GM12864 (cell line): ENCODE measurements at places on chromosomes 5 and 9.

GRCh38 chr5:39167141-39167971 is 52.0 kb downstream of the FYB1 start:
- DNase-seq: no peak

GRCh38 chr9:82021198-82021597 is 32.6 kb downstream of the SPATA31D1 start:
- DNase-seq: no peak

DNA sequence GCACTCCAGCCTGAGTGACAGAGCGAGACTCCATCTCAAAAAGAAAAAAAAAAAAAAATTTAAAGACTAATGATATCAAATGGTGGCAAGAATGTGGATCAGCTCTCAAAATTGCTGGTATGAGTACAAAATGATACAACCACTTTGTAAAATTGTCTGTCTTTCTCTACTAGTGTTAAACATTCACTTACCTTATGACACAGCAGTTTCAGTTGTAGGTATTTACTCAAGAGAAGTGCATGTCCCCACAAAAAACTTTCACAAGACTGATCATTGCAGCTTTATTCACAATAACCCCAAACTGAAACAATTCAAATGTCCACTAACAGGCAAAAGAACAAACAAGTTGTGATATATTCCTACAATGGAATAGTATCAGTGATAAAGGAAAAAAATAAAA is 14.7 kb upstream of the CETN3 start:
- no peak for DNase-seq

GRCh38 chr9:95250462-95251221 is 66.9 kb downstream of the FANCC start:
- DNase-seq: no peak

DNA sequence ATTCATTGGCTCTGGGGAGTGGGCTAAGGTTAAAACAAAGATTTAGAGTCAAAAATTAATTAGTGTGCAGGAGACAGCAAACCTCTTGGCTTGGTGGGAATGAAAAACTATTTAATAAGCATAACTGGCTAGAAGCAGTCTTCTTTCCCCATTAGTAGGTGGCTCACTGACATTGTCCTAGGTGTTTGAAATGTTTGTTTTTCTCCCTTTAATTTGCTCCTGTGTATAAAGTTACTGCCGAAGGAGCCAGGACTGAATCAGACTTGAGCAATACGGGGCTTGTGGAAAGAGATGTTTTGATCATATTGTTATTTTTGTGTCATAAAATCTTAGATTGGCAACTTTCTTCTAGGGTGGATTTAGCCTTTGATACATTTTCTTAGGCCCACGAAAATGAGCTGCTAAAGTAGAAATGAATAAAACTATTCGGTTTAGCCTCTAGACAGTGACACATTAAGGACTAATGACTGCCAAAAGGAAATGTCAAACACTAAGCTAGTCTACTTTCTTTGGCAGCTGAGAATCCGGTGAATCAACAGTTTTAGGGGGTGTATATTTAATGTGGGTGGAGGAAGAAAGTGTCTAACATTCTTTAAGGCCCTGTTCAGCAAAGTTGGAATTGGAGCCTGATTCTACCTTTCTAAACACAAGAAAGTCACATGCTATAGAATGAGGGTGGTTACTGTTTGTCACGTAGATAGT is 30.2 kb downstream of the LRRTM2 start:
- no peak for DNase-seq

DNA sequence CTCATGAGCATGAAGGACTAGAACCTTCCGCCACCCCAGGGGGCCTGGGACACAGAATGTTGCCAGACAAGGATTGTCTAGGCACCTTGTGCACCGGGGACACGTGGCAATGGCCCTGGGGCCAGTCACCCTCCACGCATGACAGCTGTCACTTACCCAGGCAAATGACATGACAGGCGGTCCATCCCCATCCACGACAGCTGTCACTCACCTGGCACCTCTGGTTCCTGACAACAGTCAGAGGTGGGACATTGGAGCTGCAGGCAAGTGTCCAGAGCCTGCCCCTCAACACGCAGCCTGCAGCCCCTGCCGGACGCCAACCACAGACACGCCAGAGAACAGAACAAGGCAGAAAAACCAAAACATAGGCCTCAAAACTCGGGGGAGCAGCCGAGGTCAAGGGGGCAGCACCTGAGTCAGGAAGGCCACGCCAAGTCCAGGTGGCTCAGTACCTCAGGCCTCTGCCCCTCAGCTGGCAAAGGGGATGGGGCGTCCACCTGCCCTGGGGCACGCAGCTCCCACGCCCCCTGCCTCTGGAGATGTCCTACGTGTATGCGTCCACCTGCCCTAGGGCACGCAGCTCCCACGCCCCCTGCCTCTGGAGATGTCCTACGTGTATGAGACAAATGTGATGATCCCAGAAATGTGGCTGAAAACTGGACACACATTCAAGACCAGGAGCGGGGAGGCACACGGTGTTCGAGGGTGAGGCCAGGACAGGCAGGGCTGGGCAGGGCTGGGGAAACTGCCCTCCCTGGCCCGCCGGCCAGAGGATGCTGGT is 14.5 kb downstream of the VAV2 start:
- no peak for DNase-seq

DNA sequence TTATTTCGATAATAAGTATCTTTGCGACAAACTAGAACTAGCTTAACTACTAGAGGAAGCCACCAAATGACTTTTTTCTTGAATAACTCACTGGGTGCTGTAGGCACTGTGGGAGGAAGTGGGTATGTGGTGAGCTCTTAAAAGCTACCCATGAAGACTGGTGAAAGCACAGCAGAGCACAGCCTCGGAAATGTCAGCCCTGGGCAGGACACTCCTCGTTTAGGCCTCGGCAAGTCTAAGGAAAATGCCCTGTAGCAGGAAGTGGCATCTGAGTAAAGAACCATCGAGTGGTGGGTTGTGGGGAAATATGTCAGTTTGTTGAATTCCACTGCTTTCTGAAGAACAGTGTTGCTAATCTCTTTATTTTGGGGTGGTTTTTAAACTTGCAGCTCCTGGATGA is 44.0 kb upstream of the NCS1 start:
- DNase-seq: peak; percentile 38

DNA sequence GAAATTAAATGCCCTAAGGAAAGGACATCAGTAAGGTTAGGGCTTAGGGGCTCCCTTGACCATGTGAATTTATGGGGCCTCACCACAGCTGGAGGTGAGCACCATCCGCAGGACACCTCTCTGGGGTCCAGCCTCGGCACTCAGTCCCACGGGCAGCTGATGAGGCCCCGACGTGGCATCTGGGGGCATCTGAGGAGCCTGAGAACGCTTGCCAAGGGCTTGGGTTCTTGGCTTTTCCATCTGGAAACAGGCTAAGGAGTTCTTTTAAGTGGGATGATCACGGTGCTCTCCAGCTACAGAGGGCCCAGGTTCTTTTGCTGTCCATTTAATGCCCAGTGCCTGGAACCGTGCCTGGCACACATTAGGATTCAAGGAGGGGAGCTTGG is 3.6 kb downstream of the NKX2-5 start:
- DNase-seq: no peak

GRCh38 chr5:30347858-30348257 is 845.6 kb upstream of the CDH6 start:
- no peak for DNase-seq

- no peak for DNase-seq
Measured at GRCh38 chr9:129124506-129125069, 13.4 kb downstream of the PTPA start.

DNA sequence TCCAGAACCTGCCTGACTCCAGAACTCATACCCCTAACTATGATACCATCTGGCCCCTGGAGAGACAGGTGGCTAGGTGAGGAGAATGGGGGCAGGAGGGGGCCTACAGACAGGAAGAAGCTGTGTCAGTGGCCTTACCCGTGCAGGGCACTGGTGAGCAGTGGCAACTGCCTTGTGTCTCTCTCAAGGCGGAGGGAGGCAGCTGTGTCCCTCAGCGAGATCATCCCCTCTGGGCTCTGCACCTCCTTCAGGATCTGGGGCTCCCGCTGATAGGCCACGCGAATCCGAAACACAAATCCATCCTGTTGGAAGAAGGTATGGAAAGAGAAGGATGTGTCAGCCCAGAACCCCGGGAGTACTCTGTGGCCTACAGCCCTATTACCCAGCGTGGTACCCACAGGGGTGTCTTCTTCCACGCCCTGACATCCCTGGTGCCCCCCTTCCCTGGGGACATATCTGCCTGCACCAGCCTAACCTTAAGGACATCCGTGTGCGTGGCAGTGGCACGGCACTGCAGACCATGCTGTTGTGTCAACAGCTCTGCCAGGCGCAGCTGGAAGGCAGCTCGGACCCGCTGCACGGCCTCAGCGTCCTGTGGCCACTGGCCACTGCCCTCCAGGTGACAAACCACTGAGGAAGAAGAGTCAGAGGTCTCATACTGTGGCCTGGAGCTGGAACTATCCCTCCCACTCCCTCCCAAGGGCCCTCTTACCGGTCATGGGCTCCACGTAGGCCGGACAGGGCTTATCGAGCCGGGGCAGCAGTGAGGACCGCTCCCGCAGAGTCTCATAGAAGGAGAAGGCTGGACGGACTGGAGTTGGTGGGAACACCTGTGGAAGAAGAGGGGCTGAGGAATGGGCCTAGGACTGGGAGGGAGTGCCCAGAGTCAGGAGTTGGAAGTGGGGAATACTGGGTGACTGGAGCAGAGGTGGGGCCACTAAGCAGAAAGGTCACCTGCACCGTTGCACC is 7.8 kb downstream of the NOL6 start:
- DNase-seq: no peak

GRCh38 chr9:125460346-125460745 is 198.7 kb downstream of the GAPVD1 start:
- DNase-seq: no peak

- no peak for DNase-seq
Measured at GRCh38 chr5:177591690-177592009, 353 bp upstream of the TMED9 start.

DNA sequence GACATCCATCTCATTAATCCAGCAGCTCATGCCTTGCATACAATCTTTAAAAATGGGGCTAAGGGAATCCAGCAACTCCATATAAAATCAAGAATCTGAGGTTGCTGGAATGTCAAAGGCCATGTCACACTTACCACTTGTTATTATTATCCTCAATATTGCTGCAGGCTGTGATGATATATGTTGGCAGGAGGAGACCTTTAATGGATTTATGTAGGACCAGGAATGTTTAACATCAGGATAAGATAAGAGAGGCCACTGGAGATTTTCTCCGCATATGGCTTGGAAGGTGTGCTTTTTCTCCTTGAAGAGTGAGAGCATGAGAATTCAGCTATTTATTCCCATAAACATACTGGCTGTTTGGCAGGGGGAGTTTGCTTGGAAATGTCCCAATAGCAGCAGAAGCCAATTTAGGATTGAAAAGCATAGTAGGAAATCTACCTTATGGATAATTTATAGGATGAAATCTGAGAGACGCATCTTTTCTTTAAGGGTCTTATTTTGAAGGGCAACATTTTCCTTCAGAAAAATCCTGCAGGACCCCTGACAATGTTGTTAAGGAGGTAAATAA is 481.4 kb downstream of the AGTPBP1 start:
- no peak for DNase-seq

DNA sequence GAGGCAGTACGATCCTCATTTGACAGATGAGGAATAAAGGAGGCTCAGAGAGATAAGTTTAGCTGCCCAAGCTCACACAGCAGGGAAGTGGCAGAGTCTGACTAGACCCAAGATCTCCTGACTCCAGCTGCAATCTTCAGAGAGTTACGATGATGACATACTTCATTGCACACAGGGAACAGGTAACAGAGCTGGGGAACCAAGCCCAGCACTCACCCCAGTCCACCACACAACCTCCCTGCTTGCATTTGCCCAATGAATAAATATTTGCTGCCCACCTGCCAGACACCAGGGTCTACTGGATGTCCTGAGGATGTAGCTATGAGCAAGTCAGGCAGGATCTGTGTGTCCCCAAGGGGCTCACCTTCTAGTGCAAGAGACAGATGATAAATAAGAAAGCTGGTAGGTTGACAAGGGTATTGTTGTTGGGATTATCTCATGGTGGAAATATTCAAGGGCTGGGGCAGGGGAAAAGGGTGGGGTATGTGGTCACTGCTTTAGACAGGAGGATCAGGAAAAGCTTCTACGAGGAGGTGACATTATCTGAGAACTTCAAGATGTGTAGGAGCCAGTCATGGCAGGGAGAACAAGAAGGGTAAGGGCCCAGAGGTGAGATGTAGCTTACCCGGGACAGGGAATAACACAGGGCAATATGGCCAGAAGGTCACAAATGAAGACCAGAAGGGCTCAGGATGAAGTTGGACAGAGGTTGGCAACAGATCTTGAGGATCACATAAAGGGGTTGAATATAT is 28.6 kb upstream of the CPEB4 start:
- no peak for DNase-seq
